ENCODE measurements at places on chromosomes 7 and 10.

DNA sequence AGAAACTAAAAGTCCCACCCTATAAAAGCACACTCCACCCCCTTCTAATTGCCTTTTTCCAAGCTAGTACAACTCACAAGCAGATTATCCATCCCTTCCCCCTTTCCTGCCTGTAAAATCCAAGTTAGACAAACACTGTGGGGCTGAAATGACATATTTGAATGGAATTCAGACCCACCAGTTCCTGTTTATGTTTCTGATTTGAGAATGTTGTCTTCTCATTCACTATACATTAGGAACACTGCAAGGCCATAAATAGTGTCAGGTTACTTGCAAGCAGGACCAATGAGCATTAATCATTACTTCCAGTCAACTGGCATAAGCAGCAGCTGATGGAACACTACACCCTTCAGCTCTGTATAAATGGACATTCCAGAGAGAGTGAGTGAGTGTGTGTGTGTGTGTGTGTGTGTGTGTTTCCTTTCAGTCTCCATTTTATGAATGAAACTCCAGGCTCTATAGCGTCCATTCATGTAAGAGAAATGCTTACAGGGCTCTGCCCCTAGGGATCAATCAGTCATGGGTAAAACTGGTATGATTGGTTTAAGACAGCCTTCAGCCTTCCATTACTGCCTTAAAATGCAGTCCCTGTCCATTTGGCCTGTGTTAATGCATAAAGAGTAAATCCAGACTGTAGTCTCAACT is 69.3 kb downstream of the ETV1 start:
- no peak for DNase-seq

- no peak for DNase-seq
These were observed 1071.1 kb downstream of the XPNPEP1 start for GRCh38 chr10:108852211-108852610.

- no peak for DNase-seq
These were observed 100.0 kb upstream of the PRR15 start for GRCh38 chr7:29463504-29464158.

DNA sequence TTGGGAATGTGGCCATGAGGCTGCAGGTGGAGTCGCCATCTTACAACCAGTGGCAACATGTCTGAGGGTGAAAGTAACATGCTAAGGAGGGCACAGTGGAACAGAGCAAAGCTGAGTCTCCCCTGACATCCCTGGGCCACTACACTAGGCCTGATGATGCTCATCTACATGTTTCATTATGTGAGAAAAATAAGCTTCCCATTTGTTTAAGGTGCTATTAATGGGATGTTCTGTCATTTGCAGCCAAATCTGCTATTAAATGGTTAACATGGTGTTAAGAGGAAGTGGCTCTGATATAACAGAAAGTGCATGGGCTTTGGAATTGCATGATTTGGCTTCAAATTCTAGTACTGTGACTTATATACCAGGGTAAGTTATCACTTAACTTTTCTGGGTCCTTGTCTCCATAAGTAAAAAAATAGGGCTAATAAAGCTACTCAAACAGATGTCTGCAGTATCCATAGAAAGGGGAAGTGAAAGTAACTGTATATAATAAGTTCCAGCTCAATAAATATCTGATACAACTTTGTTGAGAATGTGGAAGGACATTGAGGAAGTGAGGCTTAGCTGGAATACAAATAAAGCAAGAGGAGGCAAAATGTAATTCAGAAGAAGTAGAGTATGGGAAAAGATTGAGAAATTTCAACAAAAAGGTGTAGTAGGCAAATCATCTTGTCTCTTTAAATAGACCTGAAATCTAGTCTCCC is 158.9 kb downstream of the RTKN2 start:
- no peak for DNase-seq

DNA sequence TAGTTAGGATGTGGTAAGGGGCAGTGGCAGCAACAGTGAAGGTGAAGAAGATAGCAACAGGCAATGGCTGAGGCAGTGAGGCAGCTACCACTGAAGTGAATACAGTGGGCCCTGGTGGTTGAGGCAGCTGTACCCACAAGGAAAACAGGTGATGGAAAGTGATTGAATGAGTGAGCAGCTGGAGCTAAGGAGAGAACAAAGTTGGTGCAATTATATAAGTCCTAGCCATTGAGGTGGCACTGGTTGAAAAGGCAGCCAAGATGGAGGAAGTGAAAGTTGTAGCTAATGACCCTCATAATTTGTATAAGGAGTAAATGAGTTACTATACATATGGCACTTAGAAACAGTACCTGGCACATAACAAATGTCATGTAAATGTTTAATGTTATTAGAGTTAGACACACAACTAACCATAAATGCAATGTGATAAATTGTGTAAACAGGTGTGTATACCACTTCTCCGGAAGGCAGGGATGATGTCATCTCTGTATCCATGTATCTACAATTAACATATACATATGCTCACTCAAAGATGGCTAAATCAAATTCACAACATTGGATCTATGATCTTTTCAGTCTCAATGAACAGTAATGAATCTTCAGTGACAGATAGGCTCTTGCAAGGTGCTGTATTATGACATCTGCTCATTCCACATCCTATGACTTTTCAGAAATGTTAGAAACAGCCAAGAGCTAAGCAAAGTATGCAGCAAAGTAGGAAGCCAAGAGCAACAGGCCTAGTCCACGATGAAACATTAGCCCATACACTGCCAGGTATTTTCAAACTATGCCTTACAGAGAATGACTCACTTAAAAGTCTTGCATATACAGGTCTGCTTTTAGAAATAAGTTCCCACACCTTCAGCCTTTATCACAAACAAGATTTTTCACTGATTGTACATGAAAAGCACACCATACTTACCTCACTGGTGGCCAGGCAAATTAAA is 10.7 kb downstream of the XPNPEP1 start:
- no peak for DNase-seq

DNA sequence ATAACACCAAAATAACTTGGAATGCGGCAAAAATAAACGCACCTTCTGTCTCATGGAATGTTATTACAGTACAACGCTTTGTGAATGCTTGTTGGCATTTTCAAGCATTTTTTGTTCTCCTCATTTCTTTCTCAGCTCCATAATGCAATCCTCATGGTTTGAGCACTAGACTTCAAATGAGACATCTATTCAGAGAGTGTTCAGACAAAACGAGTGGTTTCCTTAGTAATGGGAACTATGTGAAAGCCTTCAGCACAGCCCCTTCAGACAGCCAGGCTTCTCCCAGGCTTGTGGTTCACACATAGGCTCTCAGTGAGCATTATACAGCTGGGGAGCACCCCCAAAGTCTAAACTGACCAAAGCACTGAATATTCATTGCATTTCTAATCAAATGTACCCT is 8.6 kb upstream of the LRRN3 start:
- no peak for DNase-seq

DNA sequence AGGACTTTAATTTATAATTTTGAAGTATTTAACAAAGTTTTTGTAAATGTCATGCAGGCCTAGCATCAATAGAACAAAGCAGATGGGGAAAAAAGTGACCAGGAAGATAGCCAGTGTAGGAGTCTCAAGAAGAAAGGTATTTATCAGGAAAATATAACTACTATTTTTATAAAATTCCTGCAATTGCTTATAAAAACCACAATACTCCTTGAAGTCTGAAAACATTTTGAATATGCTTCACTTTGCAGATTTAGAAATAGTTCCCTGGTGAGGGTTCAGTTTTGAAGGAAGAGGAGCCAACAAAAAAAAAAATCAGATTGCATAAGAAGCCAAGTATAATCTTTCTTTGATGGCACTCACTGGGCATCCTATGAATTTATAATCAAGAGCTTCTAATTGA is 34.1 kb downstream of the MTERF1 start:
- DNase-seq = no peak

DNA sequence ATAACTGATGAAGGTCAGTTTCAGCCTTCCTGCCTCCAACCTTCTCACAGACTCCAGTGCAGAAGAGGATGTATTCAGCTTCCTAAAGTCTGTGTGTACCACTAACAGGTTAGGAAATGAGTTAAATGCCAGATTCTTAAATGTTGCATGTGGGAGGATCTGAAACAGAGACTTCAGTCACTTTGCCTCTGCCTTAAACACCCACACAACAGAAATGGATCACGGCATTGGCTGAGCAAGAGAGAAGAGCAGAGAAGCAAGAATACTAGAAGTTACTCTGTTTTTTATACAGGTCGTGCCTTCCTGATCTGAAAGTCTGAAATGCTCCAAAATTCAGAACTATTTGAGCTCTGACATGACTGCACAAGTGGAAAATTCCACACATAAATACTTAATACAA is 98.9 kb upstream of the ARHGAP21 start:
- DNase-seq = no peak

DNA sequence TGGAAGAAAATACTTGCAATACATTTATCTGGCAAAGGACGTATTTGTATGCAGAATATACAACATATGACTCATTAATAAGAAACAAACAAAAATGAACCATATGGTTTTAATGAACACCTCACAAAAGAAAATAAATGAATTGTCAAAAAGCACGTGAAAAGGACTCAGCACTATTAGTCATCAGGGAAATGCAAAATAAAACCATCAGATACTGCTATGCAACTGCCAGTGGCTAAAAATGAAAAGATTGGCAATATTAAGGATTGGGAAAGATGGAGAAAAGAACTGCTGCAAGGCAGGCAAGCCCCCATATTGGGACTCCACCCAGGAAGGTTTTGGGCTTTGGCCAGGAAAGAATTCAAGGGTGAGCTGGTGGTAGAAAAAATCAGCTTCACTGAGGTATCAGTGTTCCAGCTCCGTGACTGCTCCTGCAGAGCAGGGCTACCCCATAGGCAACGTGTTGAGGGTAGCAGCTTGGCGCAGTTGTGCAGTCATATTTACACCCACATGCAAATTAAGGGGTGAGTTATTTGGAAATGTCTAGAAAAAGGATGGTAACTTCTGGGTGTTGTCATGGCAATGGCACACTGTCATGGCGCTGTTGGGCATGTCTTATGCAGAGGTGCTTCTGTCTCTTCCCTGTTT is 72.7 kb downstream of the CUBN start:
- DNase-seq = no peak

- DNase-seq = peak; percentile 47
These were observed 1.3 kb downstream of the LCOR start for GRCh38 chr10:96833220-96834001.

GRCh38 chr7:151010307-151011096 is 13.8 kb downstream of the ATG9B start:
- peak; percentile 24 for DNase-seq

GRCh38 chr7:97126483-97127171 is 9.1 kb downstream of the SDHAF3 start:
- no peak for DNase-seq

GRCh38 chr7:6606866-6607583 is 8.4 kb upstream of the ZNF853 start:
- no peak for DNase-seq

- DNase-seq = no peak
These were observed 1.8 kb downstream of the SH2D4B start for GRCh38 chr10:80539421-80540031.

DNA sequence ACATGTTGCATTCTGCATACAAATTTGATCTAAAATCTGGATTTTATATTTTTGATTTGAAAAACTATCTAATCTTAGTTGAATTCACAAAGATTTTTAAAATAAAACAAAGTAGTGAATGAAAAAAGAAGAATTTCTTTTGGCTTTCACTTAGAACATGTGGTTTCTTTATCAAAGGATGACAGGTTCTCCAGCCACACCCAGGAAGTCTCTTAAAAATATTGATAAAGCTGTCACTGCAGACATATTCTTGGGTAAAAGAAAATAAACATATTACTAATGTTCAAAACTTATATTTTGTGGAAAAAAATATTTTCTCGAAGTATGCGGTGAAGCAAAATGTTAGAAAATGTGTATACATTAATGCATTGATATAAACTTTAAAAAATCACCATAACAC is 44.3 kb downstream of the ARL4A start:
- no peak for DNase-seq

- DNase-seq = no peak
These were observed 78.6 kb upstream of the PITRM1 start for GRCh38 chr10:3251172-3251571.

DNA sequence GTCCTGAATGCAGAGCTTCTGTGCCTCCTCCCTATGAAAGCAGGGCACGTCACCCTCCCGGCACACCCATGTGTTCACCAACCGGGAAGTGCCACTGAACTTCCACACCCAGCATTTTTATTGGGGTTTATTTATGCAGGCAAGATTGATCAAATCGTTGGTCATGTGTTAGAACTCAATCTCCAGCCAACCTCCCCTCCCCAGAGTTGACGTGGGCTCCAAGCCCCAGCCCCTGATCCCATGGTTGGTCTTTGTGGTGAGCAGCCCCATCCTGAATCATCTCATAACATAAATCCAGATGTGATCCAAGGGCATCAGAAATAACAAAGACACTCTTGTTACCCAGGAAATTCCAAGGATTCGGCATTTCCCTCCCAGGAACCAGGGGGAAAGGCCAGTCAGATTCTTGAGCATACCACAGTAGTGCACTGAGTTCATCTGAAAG is 151.2 kb downstream of the TPST1 start:
- no peak for DNase-seq

DNA sequence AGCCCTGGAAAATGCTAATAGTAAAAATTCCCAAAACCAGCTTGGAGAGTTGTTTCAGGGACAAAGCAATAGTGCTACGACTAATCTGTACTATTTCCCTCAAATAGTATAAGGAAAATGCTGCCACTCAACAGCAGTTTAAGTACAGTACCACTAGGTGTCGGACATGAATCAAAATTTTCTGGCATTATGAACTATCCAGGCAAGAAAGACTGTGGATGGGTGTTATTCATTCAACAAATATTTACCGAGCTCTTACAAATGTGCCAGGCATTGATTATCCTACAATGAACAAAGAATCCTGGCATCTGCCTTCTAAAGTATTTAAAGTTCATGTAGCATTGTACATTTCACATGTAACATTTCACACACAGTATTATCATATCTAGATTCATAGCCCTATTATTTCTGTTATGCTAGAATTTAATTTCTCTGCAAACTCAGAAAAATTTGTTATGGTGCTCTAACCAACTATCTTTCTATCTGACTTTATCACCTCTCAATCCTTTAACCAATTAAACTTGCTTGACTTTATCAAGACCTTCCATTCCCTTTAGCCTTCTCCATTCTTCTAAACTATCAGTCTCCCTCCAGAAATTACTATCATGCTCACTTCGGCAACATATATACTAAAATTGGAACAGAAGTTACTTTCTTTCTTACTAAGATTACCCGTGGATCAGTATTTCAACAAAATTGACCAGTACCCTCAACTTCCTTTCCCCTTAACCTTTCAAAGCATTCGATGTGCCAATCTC is 80.6 kb downstream of the ARHGAP21 start:
- DNase-seq = peak; percentile 46

GRCh38 chr10:92832998-92833650 is 15.2 kb upstream of the EXOC6 start:
- DNase-seq = no peak

Data from CD8-positive, alpha-beta memory T cell (primary cell).